Urothelium cell line (cell line): ENCODE measurements at places on chromosomes 11 and 22.

DNA sequence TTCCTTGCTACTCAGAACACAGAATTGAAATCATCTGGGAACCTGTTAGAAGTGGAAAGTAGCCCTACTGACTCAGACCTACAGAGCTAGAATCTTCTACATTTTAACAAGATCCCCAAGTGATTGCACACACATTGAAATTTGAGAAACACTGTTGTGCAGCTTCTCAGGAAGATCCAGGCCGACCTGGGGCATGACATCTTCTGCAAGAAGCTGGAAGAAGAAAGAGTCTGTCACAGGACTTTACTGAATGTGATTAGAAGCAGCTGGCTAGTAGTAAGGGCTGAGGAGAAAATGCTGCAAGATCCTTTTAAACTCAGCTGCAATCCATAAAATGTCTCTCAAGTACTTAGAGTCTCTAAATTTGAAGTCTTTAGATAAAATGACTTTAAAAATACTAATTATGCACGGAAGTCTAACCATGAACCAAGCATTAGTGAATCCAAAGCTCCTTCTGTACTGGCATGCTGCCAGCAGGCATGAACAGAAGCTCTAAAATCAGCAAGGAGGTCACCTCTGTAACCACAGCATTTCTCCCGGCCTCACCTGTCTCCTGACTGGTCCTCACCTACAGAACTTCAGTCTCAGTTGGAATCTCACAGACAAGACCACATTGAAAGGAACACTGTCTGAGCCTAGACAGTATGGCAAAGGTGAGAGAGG lies 85.0 kb downstream of the SERGEF start:
- DNase-seq, result no peak

- DNase-seq, result no peak
These were observed 60.0 kb downstream of the MYEOV start for GRCh38 chr11:69353696-69354544.

GRCh38 chr11:2515401-2516275 lies 70.8 kb downstream of the KCNQ1 start:
- no peak for DNase-seq

GRCh38 chr11:70120674-70121073 lies 42.6 kb downstream of the ANO1 start:
- no peak for DNase-seq

- DNase-seq, result no peak
These were observed 31.2 kb upstream of the RASL10A start for GRCh38 chr22:29346659-29347058.

GRCh38 chr22:33781411-33781810 lies 138.9 kb downstream of the LARGE1 start:
- no peak for DNase-seq

GRCh38 chr11:235609-235996 lies 539 bp downstream of the SIRT3 start:
- no peak for DNase-seq

DNA sequence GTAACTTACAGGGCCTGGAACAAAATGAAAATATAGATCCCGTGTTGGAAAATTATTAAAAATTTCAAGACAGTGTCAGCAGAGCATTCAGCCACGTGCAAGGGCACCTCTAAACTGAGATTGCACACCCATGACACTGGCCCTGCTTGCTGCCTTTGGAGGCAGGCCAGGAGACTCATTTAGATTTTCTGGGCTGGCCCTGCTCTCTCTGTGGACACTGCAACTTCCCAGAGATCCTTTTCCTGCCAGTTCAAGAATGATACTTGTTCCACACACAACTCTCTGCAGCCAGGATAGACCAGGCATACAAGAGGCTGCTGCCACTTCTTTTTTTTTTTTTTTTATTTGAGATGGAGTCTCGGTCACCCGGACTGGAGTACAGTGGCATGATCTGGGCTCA lies 56.7 kb upstream of the PTPRJ start:
- no peak for DNase-seq

- no peak for DNase-seq
These were observed 181.6 kb upstream of the POU2AF2 start for GRCh38 chr11:111063726-111064517.

DNA sequence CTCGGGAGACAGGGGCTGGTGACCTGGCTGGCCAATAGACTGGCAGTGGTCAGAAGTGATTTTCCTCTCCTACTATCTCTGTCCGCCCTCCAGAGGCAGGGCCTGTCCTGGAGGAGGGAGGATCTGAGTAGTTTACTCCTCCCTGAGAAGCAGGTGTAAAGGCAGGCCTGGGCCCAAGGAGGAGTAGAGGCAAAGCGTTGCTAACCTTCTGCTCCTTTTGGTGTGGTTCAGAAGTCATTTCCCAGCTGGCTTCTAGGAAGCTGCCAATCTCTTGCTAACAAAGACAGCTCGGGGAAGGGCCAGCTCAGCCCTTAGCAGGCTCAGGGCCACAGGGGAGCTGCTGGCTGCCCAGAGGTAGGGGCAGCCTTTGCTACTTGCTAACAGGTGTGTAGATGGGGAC lies 151.1 kb upstream of the NECTIN1 start:
- DNase-seq, result no peak

DNA sequence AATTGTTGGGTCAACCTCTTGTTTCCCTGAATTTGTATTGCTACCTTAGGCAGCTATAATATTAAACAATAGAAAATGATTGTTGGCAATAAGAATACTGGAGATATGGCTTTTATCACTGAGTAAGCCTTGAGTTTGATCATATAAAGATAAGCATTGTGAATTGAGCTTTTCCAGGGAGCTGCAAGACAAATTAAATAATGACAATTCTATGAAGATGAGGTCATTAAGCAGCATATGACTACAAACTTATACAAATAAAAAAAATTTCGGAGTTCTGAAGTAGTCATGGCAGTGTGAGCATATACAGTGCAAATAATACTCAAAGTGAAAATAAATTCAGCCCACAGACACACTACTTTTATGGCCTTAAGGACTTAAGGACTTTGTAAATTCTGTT lies 161.1 kb upstream of the ANO5 start:
- DNase-seq, result no peak

GRCh38 chr11:35223371-35223796 lies 84.4 kb downstream of the CD44 start:
- no peak for DNase-seq

GRCh38 chr22:48244388-48245195 lies 1482.1 kb downstream of the TBC1D22A start:
- no peak for DNase-seq

DNA sequence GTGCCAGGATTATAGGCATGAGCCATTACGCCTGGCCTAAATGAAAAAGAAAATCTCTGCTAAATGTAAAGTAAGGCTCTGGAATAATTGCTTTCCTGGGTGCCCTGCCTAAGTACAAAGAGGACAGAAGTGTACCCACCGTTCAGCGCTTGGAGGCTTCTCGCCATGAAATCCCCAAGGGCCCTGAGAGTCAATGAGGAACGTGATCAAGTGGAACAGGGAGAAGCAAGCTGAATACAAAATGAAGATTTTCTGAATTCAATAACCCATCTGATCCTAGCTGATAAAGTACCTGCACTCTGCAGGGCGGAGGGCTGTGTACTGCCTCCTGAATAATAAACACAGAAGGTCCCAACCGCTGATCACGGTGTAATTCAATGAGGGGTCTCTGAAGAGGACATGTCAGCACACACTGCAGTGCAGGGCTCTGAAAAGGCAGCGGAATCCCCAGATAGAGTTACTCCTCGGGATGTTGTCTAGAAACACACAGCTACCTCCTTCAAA lies 97.7 kb downstream of the ABTB2 start:
- DNase-seq, result no peak

- no peak for DNase-seq
These were observed 22.8 kb upstream of the SYT7 start for GRCh38 chr11:61603667-61604066.

DNA sequence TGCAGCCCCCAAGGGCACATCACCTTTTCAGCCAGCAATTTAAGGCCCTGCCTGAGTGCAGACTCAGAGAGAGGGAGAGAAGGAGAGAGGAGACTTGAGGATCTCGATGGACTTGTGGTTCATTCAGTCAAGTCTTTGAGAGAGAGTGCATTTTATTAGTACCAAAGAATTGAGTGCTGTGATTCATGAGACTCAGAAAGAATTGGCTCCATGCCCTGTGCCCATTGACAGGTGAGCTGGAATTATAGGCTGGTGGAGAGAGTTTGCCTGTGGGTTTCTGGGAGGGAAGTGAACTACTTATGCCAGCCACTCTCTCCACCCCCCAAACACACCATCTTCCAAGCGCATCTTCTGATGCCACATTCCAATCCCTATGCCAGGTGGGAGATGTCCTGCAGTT lies 236.8 kb downstream of the MN1 start:
- DNase-seq, result no peak

DNA sequence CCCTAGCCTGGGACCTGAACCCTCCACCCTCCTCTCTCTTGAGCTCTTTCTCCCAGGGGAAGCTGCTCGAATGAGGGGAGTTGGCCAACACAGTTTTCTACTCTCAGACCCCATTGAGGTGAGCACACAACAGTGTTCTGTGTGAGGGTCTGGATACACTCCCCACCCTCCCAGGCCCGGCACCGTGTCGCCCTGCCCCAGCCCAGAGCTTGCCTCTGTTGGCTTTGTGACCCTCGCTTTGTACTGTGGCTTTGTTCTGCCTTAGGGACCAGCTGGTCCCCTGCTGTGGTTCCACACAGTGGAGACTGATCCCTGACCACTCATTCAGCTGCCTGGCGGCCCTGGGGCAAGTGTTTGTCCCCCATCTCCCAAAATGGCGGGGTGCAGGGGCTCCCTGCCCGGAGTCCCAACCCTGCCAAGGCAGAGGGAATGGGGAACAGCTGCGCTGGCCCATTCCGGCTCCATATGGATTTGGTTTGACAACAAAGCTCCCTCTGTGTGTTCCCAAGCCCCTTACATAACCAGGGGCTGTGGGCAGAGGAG lies 8.3 kb downstream of the ST3GAL4 start:
- no peak for DNase-seq

- no peak for DNase-seq
These were observed 14.0 kb upstream of the ARSA start for GRCh38 chr22:50641696-50642607.

DNA sequence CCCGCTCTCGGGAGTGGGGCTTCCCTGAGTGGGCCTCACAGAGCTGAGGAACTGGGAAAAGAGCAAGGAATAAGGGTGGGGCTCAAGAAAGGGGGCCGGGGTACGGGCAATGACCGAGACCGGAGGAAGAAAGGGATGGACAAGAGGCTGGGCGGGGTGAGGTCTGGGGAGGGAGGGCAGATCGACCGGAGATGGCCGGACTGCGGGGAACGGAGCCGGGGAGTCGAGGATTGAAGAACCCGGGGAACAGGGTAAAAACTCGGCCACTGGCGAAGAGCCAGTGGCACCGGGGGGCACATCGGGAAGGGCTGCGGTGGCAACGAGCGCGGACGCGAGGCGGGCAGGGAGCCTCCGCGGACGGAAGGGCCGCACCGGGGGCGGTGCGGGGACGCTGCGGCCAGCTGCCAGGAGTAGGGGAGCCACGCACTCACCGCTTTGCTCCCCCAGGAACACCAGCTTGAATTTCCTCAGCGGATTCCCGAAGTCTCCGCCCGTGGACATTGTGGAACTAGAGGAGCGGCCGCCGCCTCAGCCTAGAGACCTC lies 667 bp downstream of the RAB6A start:
- DNase-seq, result peak; percentile 30

DNA sequence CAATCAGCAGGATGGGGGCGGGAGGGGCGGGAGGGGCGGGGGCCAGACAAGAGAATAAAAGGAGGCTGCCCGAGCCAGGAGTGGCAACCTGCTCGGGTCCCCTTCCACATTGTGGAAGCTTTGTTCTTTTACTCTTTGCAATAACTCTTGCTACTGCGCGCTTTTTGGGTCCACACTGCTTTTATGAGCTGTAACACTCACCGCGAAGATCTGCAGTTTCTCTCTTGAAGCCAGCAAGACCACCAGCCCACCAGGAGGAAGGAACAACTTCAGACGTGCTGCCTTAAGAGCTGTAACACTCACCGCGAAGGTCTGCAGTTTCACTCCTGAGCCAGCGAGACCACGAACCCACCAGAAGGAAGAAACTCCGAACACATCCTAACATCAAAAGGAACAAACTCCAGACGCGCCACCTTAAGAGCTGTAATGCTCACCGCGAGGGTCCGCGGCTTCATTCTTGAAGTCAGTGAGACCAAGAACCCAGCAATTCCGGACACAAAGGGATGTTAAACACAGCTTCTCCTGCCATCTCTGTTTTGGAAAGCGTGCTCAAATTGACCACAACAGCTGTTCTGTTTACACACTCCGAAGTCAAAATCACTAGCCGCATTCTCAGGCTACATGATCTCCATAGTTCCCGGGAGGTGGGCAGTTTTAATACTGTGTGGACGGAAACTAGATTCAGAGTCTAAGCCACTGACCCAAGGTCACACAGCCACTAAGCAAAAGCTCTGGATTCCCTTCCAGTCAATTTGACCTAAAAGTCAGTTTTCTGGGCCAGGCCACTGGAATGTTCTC lies 11.9 kb downstream of the PLAAT2 start:
- no peak for DNase-seq

- DNase-seq, result no peak
These were observed 804 bp downstream of the KCNK4 start for GRCh38 chr11:64291752-64292459.

DNA sequence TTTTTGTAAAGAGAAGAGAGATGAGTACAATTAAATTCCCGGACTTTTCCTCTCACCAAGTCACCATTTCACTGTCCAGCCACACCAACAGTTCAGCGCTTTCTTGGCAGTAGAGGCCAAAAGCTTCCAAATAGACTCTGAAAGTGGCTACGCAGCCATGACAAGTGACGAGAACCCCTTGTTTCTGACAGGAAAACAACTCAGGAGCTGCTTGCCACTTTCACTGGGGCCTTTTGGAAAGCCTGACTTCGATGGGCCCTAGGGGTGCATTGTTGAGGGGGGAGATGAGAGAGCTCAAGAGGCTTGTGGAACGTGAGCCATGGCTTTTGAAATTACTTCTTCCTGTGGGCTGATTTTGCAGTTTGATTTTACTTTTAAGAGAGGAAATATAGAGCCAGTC lies 422.1 kb upstream of the FAT3 start:
- DNase-seq, result no peak

DNA sequence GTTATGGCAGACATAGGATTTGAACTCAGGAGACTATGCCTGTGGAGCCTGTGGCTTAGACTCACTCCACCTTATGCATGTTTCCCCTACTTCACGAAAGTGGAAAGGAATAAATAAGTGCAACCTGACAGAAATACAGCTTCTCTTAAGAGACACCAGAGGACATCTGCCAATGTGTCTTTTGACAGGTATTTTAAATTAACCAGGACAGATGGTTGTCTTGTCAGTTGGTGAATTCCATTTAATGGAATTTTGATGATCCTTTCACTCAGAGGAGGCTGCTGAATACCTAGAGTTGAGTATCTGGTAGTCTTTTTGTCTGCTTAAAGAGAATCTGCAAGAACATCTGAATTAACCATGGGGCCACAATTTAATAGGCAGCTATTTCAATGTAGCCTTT lies 46.1 kb downstream of the NELL1 start:
- DNase-seq, result no peak

GRCh38 chr11:61480261-61480993 lies 28.1 kb upstream of the LRRC10B start:
- DNase-seq, result no peak

GRCh38 chr11:131070365-131070764 lies 154.1 kb upstream of the SNX19 start:
- DNase-seq, result no peak

GRCh38 chr11:32164836-32165235 lies 74.0 kb downstream of the RCN1 start:
- DNase-seq, result no peak

- no peak for DNase-seq
These were observed 28.6 kb upstream of the SCGB1A1 start for GRCh38 chr11:62390237-62390636.

GRCh38 chr11:22809893-22810292 lies 19.7 kb downstream of the SVIP start:
- no peak for DNase-seq

GRCh38 chr11:102989379-102990047 lies 34.0 kb upstream of the MMP13 start:
- no peak for DNase-seq
